ENCODE measurements at places on chromosomes 4 and X.
A peak's percentile ranks its signal among the peaks of the same experiment; 100 is the strongest.

DNA sequence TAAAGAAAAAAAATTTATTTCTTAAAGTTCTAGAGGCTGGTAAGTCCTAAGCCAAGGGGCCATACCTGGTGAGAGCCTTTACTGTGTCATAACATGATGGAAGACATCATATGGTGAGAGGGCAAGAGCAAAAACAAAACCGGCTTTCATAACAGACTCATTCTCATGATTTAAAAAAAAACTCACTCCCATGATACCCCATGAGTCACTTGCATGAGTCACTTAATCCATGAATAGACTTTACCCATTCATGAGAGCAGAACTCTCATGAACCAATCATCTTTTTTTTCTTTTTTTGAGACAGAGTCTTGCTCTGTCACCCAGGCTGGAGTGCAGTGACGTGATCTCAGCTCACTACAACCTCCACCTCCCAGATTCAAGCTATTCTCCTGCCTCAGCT lies 369.7 kb upstream of the DIAPH2 start:
- DNase-seq, result no peak

GRCh38 chrX:9196961-9197640 lies 163.2 kb upstream of the FAM9B start:
- DNase-seq, result no peak

GRCh38 chr4:154004016-154004415 lies 215.1 kb upstream of the SFRP2 start:
- DNase-seq, result no peak

DNA sequence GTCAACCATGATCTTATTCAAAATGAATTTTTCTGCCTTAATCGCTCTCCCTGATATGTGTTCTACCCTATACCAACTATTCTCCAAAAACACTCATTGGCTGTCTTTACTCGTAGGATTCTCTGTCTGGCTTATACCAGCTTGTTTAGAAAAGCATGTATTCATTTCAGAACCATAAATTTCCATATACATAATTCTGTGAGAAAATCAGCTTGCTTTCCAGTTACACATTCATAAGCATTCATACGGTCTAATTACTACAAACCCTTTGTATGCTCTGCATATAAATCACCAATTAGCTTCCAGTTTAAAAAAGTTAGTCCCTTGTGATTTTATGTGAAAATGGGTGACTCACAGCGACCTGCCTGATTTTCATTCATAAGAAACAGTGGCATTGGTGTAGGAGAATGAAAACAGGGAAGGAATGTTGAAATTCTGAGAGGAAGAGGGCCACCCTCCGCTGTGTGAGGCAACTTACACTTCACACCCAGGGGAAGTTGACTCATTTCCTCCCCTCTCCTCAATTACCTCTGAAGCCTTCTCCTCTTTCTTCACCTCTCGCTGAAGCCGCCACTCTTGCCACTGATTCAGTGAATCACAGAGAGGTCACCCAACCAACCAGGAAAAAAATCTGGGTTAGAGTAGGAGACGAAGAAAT lies 63.3 kb downstream of the MEPE start:
- DNase-seq, result no peak

DNA sequence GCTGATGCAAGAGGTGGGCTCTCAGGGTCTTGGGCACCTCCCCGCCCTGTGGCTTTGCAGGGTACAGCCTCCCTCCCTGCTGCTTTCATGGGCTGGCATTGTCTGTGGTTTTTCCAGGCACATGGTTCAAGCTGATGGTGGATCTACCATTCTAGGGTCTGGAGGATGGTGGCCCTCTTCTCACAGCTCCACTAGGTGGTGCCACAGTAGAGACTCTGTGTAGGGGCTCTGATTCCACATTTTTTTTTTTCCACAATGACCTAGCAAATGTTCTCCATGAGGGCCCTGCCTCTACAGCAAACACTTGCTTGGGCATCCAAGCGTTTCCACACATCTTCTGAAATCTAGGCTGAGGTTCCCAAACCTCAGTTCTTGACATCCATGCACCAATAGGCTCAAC lies 657.9 kb upstream of the CT83 start:
- no peak for DNase-seq

- DNase-seq, result peak; percentile 95
Measured at GRCh38 chrX:48574270-48575266, at the start of gene RBM3. Gene RBM3 (plus strand): TSS chrX:48574484. CDS start chrX:48575181, 697 bp downstream.

DNA sequence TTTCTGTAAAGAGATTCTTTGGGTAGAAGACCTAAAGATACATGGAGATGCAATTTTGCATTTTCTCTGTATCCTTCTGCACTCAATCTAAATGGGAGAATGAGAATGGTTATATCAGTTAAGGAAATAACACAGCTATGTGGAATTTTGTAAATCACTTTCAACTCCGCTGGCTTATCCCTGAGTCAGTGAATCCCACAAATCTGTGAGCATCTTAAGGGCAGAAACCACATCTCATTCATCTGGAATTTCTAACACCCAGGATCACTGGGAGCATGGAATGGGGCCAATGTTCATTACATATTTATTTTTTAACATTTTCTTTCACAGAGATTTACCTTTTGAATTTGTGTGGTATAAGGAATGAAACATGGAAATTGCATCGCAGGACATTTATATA lies 167.8 kb downstream of the CFAP47 start:
- no peak for DNase-seq

- DNase-seq, result peak; percentile 61
Measured at GRCh38 chr4:13627178-13627605, 333 bp downstream of the BOD1L1 start.

- DNase-seq, result no peak
Measured at GRCh38 chr4:53924333-53925049, 139.9 kb downstream of the CHIC2 start.

- DNase-seq, result no peak
Measured at GRCh38 chrX:151225843-151226242, 49.5 kb downstream of the GPR50 start.

DNA sequence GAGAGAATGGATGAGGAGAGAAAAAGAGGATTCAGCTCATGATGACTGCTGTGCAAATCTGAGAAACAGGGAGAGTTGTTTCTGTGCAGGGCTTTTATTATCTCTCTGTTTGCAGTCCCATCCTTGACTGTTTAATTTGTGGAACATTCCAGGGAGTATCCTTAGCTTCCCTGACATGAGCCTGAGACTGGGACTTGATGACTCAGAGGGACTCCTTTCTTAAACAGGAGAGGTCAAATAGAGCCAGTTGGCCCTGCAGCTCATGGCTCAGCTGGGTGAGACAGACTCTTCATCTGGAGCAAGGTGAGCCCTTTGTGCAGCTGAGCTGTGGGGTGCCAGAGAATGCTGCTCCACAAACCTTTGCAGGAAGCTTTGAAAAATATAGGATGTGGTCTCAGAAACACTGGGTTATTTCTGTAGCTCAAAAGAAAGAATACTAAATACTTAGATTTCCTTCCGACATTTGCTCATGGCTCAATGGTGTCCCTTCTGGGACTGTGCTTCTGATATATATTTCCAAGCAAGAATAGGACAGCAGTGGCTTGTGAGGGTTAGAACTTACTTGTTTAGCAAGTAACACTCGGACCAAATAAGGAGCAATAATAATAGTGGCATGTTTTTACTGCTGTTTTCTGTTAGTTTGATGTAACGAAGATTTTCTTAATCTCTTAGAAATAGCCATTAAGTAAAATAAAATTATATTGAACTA lies 14.5 kb downstream of the ARHGAP24 start:
- no peak for DNase-seq

- no peak for DNase-seq
Measured at GRCh38 chrX:119132961-119133360, 5.3 kb upstream of the KIAA1210 start.

GRCh38 chr4:174402470-174403176 lies 118.9 kb downstream of the CEP44 start:
- DNase-seq, result peak; percentile 4

DNA sequence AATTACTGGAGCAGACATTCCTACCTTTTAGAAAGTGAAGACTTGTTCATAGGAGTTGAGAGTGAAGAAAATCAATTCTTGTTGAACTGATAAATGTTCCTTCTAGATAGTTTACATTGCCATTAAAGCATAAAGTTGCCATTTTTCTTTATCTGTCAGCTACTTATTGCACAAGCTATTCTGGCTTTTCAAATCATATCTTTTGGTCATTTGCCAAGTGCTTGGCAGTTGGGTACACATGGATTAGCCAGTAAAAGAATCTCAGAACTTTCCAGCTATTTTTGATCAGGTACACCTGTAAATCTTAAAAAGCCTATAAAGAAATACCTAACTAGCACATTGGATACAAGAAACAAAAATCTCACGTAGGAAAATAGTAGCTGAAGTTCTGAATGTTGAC lies 56.4 kb upstream of the PNPLA4 start:
- no peak for DNase-seq

DNA sequence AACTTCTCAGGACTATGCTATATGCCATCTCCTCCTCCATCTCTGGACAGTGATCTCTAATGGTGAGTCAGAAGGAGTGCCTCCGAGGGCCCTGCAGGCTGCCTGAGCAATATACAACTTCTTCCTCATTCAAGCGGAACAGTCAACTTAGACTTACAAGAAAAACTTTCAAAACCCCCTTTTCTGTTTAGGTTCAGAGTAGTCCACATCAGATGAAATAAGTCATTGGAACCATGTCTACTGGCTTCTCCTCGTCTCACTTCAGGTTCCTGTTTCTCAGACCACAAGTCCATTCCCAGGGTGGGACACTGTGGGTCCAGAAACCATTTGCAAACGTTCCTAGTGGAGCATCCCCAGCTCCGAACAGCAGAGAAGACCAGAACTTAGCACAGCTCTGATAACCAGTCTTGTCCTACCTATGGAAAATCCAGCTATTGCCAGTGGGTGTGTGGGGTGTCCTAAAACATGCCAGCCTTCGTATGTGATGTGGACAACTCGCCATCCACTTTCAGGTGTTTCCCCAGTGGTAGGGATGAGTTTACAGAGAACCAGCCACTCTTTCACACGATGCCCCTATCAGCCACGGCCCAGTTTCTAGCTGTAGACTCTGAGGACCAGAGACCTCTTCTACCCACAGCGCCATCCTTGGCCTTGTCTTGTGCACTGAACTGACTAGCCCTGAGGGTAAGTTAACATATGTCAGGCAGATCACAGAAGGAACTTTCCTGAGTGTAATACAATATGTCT lies 32.7 kb upstream of the NKRF start:
- no peak for DNase-seq

- DNase-seq, result no peak
Measured at GRCh38 chrX:68498044-68498507, 775 bp upstream of the YIPF6 start.

- no peak for DNase-seq
Measured at GRCh38 chr4:14221176-14221575, 593.7 kb upstream of the BOD1L1 start.

- DNase-seq, result peak; percentile 55
Measured at GRCh38 chr4:151165205-151166000, 66.0 kb downstream of the RPS3A start.

DNA sequence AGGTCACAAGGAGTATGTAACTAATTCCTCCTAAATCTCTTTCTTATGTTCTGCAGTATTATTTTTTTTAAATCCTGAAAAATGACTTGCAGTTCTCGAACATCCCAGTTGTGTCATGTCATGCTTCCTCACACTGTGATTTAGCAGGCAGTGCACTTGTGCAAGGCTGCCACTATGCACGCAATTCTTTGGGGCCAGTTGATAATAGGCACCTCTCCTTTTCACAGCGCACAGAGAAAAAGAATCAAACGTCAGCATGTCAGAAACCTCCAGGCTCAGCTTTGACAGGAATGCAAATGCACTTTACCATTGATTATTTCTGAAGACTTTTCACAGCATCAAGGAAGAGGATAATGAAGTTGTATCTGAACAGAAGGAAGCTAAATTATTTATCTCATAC lies 62.9 kb downstream of the FGF13 start:
- DNase-seq, result peak; percentile 22

- DNase-seq, result no peak
Measured at GRCh38 chr4:16438986-16439385, 212.7 kb upstream of the TAPT1 start.

GRCh38 chr4:16226816-16227461 lies 668 bp upstream of the TAPT1 start:
- peak; percentile 88 for DNase-seq

DNA sequence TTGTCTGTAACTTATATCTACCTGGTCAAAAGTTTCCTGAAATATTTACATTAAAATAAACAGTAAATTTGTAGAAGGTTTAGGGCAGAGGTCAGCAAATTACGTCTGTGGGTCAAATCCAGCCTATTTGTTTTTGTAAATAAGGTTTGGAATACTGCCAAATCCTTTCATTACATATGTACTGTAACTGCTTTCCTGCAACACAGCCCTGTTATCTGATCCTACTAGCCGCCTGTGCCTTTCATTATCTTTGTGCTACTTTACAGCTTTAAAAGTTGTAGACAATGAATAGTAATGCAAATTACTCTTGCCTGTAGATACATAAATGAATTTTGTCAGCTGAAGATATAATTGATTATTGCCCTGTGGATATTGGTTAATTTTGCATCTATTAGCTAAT lies 369.6 kb upstream of the SLC7A11 start:
- no peak for DNase-seq

- DNase-seq, result no peak
Measured at GRCh38 chrX:12360383-12360782, 222.1 kb downstream of the FRMPD4 start.

DNA sequence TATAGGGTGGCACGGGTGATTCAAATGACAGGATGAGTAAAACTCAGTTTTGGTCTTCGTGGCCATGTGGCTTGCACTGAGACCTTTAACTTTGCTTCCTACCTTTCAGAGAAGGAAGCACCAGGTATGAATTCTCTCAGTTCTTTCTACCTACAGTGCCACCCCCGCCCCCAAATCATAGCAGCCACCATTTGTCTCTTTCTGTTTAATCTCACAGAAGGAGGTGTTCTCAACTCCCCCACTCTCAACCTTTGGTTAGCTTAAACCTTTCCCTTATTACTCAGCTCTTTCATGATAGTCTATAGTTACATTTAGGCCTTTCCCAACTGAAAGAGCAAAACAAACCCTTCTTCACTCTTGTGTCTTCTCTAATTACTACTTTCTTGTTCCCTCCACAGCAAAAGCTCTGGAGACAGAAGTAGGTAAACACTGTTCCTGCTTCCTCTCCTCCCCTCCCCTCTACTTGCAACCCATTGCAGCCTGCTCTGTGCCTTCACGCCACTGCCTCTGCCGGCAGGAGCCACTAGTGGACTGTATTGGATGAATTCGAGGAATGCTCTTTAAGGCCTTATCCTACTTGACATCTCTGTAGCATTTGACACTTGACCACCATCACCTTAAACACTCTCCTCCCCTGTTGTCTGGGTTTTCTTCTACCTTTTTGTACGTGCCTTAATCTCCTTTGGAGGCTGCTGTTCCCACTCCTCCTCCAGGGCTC lies 123.7 kb downstream of the AFF1 start:
- peak; percentile 68 for DNase-seq

DNA sequence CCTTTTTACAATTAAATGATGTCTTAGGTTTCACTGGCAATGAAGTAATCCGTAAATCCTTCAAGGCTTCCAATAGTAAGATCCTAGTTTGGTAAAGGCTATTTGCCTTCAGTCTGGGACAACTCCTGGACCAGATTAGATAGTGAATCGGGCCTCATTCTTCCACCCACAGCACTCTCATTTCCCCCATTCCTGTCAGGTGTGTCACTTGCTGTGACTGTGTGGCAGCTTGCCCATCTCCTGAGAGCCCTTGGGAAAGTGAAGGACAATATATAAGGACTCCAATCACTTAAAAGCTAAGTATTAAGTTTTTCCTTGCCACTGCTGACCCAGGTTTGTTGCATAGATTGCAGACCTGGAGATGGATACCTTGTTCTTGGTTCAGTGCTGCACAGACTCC lies 3.3 kb upstream of the GASK1B start:
- DNase-seq, result no peak
